IPS-NIHi11 (cell line): ENCODE measurements at places on chromosomes 6 and 20.

GRCh38 chr6:10381830-10382208 is 33.1 kb downstream of the TFAP2A start:
- no peak for DNase-seq

- no peak for DNase-seq
Measured at GRCh38 chr6:105331927-105332326, 71.0 kb downstream of the PREP start.

DNA sequence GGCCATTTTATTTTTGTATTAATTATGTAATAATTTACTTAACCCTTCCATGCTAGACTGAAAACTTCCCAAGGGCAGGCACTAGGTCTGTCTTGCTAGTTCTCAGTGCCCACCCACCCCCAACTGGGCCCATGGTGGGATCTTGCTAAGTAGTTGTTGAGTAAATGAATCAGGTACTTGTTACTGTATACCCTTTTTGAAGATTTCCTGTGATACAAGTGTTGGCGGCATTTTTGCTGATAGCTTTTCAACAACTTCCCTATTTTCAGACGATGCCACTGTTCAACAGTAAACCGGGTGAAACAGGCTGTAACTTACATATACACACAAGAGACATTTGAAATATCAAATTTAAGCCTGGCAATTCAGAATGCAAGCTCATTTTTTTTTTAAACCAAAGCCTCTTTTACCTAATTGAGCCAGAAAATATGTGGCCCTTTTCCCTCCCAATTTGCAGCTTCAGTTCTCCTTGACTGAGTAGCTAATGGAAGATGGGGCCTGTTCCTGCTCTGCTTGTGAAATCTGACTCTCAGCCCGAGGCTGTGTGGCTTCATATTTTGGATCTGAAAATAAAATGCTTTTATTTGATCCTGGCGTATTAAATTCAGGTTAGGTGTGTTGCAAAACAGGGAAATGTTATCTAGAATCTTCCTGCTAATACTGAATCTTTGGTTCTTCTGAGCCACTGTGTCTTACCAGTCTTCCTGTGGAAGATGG is 288.3 kb downstream of the NRN1 start:
- DNase-seq: no peak

DNA sequence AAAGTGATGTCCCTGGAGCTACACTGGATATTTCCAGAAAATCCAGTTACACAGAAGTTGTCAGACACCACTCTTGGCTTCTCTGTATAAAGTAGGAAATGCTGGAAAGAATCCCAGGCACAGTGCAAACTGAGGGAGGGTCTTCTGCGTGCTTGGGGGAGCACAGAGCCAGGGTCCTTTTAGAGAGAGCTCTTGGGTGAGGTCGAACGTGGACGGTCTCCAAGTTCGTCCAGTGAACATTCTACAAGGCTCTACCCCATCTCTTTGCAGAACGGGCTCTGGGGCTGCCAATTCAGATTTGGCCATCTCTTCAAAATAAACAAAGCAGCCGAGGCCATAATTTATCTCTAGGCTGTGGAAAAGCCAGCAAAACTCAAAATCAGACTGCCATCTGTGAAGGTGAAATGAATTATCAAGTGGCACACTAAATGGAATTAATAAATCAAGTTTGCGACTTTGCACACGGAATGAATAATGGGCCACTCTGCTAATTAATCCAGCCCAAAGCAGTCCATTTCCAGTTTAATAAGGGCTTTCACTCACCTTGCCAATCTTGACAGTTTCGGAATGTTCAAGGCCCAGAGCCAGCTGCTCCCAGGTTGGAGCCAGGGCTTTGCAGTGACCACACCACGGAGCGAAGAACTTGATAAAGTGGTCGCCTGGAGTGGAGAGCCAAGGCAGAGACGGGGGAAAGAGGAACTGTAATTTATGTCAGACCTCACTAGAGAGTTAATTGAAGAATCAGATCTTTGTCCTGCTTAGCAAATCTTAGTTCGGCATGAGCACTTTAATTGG is 19.3 kb downstream of the TXNDC5 start:
- DNase-seq: no peak

- no peak for DNase-seq
Measured at GRCh38 chr6:61887423-61887822, 398.6 kb downstream of the KHDRBS2 start.

GRCh38 chr6:162363757-162364156 is 363.8 kb downstream of the PRKN start:
- no peak for DNase-seq

GRCh38 chr6:110528101-110528929 is 51.9 kb upstream of the SLC22A16 start:
- peak; percentile 52 for DNase-seq

DNA sequence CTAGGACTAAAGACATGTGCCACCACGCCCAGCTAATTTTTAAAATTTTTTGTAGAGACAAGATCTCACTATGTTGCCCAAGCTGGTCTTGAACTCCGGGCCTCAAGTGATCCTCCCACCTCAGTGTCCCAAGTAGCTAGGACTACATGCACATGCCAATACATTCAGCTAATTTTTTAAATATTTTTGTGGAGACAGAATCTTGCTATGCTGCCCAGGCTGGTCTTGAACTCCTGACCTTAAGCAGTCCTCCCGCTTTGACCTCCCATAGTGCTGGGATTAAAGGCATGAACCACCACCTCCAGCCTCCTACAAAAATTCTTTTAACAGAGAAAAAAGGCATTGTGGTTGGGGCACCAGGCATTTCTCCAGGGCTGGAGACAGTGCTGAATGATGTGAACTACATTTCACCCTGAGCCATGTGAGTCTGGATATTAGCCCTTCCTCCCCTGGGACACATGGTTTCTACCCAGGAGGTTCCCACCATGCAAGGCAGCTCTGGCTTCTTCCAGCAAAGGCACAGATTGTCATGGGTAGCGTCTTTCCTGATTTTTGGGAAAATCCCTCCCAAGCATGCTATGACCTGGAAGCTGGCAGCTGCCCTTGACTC is 36.3 kb upstream of the CMTR1 start:
- no peak for DNase-seq

DNA sequence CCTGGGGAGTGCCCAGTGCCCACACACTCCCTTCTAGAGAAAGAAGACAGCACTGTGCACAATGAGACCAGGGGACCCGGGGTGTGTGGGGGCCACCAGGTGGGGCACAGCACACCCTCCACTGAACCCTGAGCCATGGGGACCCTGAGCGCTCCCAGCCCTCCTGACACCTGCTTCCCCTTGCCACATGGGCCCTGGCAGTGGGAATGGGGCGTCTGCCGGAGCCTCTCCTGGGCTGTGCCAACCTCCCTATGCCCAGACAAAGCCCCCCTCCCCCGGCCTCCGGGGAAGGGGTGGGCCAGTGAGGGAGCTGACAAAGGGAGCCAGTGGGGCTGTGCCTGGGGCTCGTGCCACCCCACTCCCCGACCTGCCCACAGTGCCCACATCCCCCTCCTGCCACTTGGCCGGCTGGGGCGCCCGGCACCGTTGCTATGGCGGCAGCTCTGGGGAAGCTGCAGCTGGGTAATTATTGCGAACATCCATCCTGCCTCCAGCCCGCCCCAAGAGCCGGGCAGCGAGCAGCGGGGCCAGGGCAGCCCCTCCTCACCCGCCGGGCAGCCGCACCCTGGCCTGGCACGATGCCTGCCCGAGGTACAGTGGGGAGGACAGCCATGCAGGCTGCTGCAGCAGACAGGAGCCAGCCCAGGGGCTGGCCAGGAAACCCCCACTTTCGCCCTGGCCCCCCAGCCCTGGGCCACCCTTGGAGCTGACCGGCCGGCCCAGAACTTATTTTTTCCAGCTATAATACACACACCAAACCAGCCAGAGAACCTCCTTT is 41.9 kb upstream of the NOL4L start:
- no peak for DNase-seq

GRCh38 chr6:123587838-123588545 is 48.8 kb downstream of the TRDN start:
- DNase-seq: no peak

GRCh38 chr6:15356179-15356578 is 110.3 kb downstream of the JARID2 start:
- no peak for DNase-seq

- DNase-seq: no peak
Measured at GRCh38 chr6:127522714-127523113, 3.6 kb upstream of the MTCL3 start.

DNA sequence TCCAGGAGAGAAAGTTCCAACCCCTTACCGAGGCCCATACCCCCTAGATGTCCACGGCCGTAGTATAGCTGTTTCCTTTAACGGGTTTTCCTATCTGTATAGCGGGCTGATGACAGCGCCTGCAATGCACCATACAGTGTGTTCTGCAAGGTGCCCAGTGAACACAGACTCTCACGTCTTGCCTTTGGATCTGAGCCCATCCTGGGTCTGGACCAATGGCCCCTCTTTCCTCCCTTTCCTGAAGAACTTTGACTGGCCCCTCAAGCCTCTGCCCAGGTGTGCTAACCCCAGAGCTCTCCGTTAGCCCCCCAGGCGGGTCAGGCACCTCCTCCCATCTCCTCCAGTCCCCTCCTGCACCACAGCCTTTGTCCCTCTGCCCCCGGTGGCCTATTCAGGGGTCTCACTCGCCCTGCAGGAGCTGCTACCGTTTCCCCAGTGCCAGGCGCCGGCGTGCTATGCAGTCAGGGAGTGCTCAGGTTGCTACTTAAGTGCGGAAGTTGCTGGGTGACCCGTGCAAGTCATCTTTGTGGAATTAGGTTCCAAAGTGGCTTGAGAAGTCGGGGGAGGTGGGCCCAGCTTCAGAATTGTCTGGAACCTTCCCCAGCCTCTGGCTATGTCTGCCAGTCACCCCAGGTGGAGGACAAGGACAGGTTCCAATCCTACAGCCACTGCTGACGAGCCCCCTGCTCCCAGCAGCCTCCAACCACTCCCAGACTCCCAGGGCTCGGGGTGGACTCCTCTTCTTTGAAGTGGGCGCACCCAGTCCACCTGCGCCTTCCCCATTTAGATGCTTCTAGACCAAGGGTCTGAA is 35.0 kb upstream of the ZBP1 start:
- DNase-seq: peak; percentile 51

DNA sequence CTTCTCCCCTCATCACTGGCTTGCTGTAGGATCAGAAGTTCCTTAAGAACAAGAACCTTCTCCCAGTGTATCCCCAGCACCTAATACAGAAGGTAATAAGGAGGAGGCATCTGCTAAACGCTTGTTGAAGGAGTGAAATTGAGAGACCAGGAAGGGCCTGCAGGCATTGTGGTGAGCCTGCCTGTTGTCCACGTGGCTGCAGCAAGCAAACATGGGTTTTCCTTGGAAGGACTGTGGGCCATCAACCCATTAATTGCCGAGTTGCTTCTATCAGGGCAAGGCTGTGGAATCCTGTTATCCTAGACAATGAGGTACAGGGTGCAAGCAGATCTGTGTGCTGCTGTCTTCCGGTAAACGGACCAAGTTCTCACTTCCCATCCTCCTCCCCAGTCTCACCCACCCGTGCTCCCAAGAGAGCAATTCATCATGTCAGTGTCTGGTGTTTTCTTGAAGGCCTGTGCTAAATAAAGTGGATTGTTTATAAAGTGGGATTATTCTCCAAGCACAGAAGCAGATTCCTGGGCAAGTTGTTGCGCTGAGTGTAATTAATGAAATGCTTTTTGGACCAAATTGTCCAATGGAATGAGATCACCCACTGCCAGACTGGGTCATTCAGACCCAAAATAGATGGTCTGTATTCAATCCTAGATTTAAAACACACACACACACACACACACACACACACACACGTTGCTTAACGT is 164.6 kb upstream of the CDYL start:
- DNase-seq: no peak

DNA sequence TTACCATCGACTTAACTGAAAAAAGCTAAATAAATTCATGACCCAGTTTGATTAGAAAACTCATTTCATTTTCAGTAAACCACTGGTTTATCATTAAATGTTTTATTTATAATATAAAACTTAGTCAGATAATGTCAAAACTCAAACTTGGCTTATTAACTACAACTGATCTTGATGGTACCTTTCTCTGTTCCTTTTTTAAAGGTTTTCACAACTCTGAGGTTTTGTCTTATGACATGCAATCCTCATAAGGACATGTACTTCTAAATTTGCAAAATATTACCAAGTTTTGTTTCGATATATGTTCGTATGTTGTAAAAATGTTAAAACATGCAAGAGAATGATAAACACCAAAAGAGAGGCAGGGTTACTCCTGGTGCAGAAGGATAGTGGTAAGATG is 82.5 kb upstream of the PDE10A start:
- no peak for DNase-seq

GRCh38 chr20:59316911-59317731 is 16.7 kb downstream of the EDN3 start:
- DNase-seq: no peak

DNA sequence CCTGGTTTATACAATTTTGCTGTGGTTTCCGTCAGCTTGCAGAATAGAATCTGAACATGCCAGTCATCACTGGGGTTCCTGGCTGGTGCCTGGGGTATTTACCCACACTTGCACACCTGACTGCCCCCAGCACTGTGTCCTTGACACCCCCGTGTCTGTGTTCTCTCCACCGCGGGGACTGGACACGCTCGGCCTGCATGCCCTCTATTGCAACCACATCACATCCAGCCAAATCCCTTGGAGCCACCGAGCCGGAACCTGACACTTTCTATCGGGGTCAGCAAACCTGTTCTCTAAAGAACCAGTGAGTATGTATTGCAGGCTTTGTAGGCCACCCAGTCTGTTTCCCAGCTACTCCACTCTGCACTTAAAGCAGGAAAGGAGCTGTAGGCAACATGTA is 527.5 kb downstream of the PRKN start:
- no peak for DNase-seq

GRCh38 chr20:36281785-36282380 is 24.3 kb upstream of the DLGAP4 start:
- DNase-seq: no peak

GRCh38 chr20:21437816-21438215 is 40.5 kb upstream of the NKX2-4 start:
- no peak for DNase-seq

DNA sequence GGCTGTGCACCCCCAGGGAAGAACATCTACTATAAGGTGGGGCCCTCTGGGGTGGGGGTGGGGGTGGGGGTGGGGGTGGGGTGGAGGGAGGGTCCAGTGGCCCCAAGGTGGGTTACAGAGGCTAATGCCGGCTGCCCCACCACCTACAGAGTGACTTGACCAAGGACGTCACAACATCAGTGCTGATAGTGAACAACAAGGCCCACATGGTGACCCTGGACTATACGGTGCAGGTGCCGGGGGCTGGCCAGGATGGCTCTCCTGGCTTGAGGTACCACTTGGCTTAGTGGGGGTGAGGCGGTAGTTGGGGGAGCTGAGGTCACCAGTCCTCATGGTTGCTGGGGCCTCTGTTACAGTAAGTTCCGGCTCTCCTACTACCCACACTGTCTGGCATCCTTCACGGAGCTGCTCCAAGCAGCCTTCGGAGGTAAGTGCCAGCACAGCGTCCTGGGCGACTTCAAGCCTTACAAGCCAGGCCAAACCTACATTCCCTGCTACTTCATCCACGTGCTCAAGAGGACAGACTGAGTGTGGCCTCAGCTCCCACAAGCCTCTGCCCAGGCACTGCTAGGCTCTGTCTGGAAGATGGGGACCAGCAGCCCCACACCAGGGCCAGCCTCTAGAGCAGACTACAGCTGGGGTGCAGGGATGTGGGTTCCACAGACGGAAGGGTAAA is 2.8 kb downstream of the GNMT start:
- DNase-seq: no peak
